ENCODE measurements at places on chromosomes 7 and 10.

- no peaks in the 10 kb centered on the region for H3K4me1 ChIP-seq
- H3K27me3 ChIP-seq, result peaks cover 9% of the 10 kb centered on the region
- no peak overlapping the region for H3K4me3 ChIP-seq
- H3K27ac ChIP-seq, result no peak overlapping the region
- DNase-seq, result no peak
- no peaks in the 10 kb centered on the region for H3K36me3 ChIP-seq
These were observed 501.6 kb upstream of the MKI67 start for GRCh38 chr10:128627811-128628210.

- H3K27ac ChIP-seq, result no peak overlapping the region
- no peak overlapping the region for H3K4me3 ChIP-seq
- H3K27me3 ChIP-seq, result no peaks in the 10 kb centered on the region
- no peak for DNase-seq
- peaks cover 9% of the 10 kb centered on the region for H3K4me1 ChIP-seq
- H3K36me3 ChIP-seq, result peaks cover 7% of the 10 kb centered on the region
These were observed 43.5 kb downstream of the VTI1A start for GRCh38 chr10:112490545-112490944.

- no peaks in the 10 kb centered on the region for H3K36me3 ChIP-seq
- H3K27ac ChIP-seq, result no peak overlapping the region
- H3K4me3 ChIP-seq, result no peak overlapping the region
These were observed 189.9 kb downstream of the DGKI start for GRCh38 chr7:137656850-137657232.

- H3K36me3 ChIP-seq, result no peaks in the 10 kb centered on the region
- no peak for DNase-seq
- no peak overlapping the region for H3K4me3 ChIP-seq
- H3K27me3 ChIP-seq, result peaks cover 3% of the 10 kb centered on the region
- H3K4me1 ChIP-seq, result peaks cover 3% of the 10 kb centered on the region
- H3K27ac ChIP-seq, result no peak overlapping the region
These were observed 200.9 kb downstream of the CREB5 start for GRCh38 chr7:28613262-28613661.
